ENCODE measurements at places on chromosomes 1 and 21.

DNA sequence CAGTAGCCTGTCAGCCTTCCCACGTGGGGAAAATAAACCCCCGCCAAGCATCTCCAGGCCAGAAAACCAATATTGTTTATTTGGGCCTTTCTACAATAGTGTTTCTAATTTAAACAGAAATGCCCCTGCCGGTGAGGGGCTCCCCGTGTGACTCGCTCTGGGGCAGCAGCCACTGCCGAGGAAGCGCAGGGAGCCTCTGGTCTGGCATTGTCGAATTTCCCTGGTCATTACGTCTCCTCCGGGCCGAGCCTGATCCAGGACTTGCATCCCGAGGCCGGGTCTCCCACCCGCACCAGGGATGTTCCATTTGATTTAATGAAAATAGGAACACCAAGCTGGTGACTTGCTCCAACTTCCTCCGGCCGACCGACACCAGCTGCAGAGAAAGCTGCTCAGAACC is 20.5 kb downstream of the PRDM16 start:
- no peak for DNase-seq

- DNase-seq = no peak
Measured at GRCh38 chr1:27595597-27595996, 8.3 kb downstream of the AHDC1 start.

DNA sequence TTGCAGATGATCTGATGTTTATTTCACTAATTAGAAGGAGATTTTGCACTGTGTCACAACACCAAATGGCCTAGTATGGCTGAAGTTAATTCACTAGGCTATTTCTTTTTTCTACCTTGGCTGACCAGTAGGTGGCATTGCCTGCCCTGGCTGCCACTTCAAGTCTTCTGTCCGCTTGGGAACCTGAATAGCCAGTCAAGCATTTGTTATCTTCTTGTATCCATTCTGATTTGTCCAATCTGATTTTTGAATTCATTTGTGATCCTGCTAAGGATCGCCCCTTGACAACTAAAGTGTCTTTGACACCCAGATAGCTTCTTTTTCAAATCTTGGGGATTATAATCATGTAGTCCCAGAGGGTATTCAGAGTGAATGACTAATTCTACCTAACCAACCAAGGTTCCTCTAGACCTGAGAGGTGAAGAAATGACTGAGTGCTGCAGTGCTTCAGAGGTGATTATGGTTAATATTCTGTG is 99.4 kb downstream of the GIPC2 start:
- DNase-seq = peak; percentile 16

DNA sequence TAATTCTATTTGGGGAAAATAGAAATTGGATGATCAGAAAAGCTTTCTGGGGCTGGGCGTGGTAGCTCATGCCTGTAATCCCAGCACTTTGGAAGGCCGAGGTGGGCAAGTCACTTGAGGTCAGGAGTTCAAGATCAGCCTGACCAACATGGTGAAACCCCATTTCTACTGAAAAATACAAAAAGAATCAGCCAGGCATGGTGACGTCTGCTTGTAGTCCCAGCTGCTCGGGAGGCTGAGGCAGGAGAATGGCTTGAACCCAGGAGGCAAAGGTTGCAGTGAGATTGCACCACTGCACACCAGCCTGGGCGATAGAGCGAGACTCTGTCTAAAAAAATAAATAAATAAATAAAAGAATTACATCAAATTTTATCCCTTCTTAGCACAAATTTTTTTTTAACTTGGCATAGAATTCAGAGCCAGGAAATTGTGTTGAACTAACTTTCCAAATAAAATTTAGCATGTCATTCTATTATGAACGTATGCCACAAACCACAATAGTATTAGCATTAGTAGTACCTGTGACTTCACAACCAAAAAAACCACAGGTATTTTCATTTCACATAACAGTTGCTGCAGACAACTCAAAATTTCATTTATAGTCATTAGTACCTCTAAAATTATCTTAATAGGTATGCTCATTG is 4.5 kb upstream of the ANKRD13C start:
- DNase-seq = no peak

GRCh38 chr1:12174924-12175810 is 8.4 kb downstream of the TNFRSF1B start:
- no peak for DNase-seq

GRCh38 chr1:19536519-19536918 is 51.2 kb upstream of the CAPZB start:
- no peak for DNase-seq

Data from stimulated activated CD4-positive, alpha-beta T cell treated with anti-CD3 and anti-CD28 coated beads, Interleukin-4, amount 100 ng/mL, for 48 hours (primary cell).